ENCODE measurements at places on chromosomes 3 and 15.

- no peak for DNase-seq
These were observed 111.1 kb upstream of the ALDH1A3 start for GRCh38 chr15:100768501-100768931.

GRCh38 chr15:98840053-98840452 is 167.5 kb downstream of the PGPEP1L start:
- DNase-seq: no peak

GRCh38 chr3:132595014-132595413 is 2.1 kb upstream of the ACKR4 start:
- no peak for DNase-seq

- DNase-seq: no peak
These were observed 337.8 kb downstream of the MECOM start for GRCh38 chr3:169325521-169326220.

DNA sequence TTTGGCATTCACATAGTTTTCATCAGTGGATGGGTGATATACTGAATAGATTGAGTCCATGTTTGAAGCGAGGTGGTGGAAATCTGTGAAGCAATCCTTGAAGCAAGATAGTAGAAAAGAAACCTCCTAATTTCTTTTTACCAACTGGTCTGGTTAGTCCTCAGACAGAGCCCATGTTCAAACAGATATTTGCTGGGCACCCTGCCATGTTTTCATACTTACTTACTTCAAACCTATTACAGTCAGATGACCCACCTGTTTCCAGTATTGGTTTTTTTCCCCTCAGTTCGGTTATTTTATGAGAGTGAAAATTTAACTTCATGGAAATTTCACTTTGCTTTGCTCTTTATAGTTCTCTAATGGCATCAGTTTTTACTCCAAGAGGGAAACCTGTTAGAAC is 23.7 kb downstream of the EXOSC7 start:
- DNase-seq: no peak

DNA sequence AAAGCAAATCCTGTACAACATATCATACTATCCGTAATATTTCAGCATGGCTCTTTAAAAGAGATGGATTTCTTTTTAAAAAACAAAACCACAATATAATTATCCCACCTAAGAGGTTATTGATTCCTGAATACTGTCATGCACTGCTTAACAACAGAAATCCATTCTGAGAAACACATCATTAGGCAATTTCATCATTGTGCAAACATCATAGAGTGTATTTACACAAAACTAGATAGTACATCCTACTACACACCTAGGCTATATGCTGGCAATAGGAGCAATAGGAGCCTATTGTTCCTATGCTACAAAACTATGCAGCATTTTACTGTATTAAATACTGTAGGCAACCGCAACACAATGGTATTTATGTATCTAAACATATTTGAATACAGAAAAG is 242.0 kb downstream of the NEK10 start:
- no peak for DNase-seq

- DNase-seq: no peak
These were observed 666 bp downstream of the MAPKBP1 start for GRCh38 chr15:41774882-41775417.

- no peak for DNase-seq
These were observed 237.3 kb upstream of the ZBTB20 start for GRCh38 chr3:115384381-115384780.

DNA sequence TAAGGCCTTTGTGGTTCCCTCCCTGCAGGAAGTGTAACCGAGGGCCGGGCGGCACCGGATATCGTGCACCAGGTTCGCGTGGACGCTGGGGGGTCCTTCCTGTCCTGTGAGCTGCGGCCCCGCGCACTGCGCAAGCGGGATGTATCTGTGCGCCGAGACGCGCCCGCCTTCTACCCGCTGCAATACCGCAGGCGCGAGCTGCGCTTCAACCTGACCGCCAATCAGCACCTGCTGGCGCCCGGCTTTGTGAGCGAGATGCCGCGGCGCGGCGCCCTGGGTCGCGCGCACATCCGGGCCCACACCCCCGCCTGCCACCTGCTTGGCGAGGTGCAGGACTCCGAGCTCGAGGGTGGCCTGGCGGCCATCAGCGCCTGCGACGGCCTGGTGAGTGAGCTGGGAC is 35.9 kb downstream of the SAXO2 start:
- no peak for DNase-seq

- DNase-seq: no peak
These were observed 1.0 kb downstream of the SHOX2 start for GRCh38 chr3:158105119-158105709.

DNA sequence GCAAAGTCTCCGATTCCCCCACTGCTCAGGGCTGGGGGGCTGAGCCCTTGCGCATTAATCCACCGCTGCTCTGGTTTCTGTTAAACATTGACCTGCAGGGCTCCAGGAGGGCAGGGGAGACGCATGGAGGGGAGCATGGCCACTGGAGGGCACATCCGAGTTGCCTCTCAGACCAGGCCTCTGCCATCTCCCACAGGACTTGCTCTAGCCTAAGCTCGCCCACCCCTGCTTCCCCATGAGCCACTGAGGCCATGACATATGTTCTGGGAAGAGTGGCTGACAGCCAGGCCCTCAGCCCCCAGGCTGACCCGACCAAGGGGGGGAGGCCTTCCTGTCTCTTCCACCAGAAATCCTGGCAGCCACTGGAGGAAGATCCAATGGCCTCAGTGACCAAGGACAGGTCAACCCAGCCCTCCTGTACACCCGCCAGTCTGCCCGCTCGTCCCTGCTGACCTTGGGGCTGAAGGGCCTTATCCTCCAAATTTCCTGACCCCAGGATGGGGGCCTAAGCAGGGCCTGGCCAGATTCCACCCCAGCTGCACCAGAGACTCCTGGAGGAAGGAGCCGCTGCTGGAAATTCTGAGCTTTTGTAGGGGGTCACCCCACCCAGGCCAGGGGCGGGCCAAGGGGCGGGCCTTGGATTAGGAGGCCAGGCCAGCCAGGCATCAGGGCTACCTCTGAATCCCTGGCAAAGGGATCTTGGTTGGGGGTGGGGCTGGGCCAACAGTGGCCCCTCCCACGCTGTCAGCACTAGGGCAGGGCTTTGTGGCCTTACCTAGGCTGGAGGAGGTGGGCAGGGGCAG is at the start of gene HYAL1:
HYAL1 (minus strand) TSS at position 562 of the 803 bp plus-strand sequence. CDS start 618 bp downstream, outside the sequence.
- DNase-seq: no peak

DNA sequence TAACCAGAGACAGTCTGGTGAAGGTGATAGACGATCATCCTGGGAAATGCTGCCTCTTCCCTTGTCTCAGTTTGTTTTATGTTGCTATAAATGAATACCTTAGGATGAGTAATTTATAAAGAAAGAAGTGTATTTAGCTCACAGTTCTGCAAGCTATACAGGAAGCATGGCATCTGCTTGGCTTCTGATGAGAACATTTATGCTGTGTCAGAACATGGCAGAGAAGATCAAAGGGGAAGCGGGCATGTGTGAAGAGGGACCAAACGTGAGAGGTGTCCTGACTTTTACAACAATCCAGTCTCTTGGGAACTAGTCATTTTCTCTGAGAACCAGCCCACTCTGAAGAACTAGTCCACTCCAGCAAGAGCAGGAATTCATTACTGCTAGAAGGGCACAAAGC is 9.6 kb downstream of the CMC1 start:
- DNase-seq: no peak

DNA sequence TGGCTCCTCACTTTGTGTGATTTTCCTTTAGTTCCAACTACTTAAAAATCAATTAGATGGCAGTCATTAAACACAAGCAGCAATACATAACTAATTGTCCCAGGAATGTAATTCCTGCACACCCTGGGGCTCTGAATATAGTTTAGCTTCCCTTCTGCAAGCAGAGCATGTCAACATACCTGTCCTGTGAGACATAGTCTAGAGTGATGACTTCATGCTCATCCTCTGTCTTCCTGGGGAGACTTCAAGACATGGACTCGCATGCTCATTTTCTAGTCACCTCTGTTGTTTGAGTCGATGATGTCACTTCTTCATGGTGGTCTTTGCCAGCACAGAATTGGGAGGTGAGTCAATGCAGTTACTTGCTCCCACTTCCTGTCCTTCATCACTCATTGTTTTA is 15.7 kb downstream of the C3orf52 start:
- DNase-seq: peak; percentile 66

DNA sequence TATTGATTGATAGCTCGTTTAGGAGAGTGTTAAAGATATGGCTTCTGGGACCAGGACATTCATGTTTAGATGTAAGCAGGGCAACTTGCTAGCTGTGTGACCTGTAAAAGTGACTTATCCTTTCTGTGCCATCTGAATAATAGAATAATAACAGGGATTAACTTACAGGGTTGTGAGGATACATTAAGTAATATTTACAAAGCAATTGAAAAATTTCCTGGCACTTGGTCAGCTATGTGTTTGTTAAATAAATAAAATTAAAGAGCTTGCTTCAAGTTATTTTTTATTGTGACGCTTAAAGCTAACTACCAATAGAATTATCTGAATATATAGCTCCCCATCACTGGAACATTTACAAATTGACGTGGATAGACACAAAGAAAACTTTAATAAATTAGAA is 287.9 kb upstream of the CDIN1 start:
- DNase-seq: no peak

DNA sequence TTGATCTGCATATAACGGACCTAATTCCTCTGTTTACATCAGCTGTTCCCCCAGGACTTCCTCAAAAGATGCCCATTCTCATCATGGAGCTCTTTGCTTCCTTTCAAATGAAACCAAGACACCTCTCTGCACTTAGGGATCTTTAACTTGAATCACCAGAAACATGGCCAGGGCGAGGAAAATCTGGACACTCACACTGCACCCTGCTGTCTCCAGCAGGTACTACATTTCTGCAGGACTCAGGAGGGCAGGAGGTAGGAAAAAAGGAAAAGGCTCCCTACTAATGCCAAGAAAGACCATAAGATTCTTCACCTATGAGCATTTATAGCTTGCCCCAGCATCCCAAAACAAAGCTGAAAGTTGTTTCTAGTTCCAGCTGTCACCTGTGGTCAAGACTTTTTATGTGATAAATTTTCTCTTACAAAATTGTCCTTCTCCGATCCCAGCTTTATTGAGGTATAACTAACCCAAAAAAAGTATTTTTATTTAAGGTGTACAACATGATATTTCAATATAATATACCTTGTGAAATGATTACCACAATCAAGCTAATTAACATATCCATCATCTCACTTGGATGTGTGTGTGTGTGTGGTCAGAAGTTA is 87.3 kb upstream of the C15orf61 start:
- DNase-seq: no peak

- no peak for DNase-seq
These were observed 215.1 kb upstream of the MLF1 start for GRCh38 chr3:158355623-158356588.

DNA sequence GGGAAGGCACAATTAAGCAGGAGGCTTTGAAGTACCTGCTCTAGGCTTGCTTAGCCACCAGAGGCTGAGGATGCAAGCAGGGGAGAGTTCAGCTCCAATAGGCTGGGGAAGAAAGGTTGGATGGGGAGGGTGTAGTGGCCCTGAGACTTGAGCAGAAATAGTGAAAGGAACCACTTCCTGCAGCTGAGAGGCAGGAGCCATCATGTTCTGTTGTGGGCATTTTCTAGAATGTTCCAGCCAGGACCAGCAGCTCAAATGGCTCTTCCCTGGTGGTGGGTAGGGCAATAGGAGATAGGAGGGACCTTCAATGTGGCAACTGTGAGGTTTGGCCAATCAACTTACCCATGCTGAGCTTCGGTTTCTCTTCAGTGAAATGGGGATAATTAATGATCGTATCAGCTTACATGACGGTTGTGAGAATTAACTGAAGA is 79.1 kb upstream of the CGNL1 start:
- DNase-seq: no peak

DNA sequence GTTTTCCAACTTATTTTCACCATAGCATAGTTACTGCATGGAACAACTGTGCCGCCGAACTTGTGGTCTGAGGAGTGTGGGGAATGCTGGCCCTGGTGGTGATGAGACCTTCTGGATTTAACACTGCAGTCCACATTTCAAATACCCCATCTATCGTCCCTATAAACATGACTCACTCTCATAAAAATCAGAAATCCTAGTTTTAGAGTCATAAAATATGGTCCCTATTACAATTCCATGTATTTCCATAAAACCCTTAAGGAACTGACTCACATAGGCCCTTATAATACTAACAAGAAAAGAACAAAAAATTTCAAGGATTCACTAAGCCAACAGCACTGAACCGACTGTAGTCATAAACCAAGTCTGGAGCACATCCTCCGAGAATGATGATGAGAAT is 147.2 kb downstream of the FOXP1 start:
- DNase-seq: peak; percentile 98

GRCh38 chr3:9180764-9181117 is 68.7 kb downstream of the SRGAP3 start:
- DNase-seq: no peak

DNA sequence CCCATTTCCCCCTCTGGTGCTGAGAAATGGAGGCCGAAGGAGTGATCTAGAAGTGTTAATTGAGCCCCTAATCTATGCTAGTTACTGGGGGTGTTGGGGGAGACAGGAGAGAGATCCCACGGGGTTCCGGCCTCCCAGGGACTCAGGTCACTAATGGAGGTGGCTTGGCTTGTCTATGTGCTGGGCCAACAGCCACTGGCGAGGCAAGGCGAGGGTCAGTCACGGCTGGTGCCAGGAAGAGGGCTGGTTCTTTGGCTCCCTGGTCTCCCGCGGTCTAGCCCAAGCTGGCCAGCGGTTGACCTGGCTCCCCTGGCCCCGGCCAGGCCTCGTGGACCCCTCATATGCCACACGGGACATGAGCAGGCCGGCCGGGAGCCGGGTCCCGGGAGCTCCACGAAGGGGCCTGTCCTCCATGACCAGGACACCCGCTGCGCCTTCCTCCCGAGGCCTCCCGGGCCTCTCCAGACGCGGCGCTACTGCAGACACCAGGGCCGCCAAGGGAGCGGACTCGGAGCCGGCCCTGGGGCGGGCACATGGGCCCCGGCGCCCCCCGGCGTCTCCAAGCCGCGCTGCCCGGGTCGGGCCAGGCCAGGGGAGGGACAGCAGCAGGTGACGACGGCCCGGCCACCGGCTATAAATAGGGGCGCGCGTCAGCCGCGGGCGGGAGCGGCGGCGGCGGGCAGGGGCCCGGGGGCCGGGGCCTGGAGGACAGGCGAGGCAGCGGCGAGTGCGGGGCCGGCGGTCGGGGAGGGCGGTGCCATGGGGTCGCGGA is at the start of gene ALPK3:
ALPK3 (plus strand) TSS at position 663 of the 772 bp plus-strand sequence; CDS start at position 760, 97 bp downstream.
- DNase-seq: no peak

- DNase-seq: no peak
These were observed 34.0 kb upstream of the HRH1 start for GRCh38 chr3:11120091-11120805.

GRCh38 chr15:48681353-48681752 is 35.8 kb upstream of the FBN1 start:
- DNase-seq: no peak

GRCh38 chr3:186004209-186004608 is 66.4 kb upstream of the TRA2B start:
- DNase-seq: no peak
